Stimulated activated CD8-positive, alpha-beta memory T cell treated with anti-CD3 and anti-CD28 coated beads, Interleukin-2, amount 100 ng/mL, for 48 hours (primary cell): ENCODE measurements at places on chromosomes 2 and 18.
A peak's percentile ranks its signal among the peaks of the same experiment; 100 is the strongest.

DNA sequence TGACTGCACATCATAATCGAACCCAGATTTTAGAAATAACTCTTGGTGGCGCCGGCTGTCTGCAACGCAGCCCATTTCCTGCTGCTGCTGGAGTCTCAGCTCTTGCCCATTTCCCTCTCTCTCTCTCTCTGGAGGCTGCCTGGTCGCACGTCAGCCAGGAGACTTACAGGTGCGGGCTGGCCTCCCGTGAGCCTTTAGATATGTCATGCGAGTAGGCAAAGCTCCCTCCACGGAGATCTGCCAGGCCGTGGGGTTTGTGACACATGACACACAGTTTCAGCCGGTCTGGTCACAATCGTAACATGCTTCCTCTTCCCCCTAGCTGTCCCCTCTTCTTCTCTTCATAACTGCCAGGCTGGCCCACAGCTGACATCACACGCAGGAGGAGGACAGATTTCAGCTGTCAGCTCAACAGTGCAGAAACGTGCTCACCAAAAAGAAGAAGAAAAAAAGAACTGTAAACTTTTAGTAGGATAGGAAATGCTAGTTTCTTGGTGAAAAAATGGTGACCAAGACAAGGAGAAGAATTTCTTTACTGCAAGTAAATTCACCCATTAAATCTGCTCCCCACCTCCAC is 489.3 kb downstream of the ZNF516 start:
- DNase-seq = no peak

DNA sequence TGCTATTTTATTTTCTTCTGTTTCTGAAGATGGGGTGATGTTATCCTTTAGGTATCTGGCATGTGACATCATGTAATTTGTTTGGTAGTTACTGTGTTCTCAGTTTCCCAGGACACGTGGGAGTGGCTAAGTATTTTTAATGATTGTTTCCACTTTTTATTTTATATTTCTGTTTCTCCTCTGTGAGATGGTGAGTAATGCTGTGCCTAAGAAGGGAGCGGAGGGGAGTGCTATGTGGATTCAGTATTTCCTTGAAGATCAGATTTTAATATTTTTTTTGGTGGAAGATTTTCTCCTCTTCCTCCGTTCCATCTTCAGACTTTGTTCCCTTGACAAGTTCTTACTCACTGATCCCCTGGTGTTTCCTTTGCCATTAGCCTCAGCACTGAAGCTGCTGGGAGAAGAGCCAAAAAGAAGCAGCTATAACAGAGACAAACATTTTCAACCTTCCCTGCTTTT is 180.0 kb upstream of the MMADHC start:
- DNase-seq = no peak

GRCh38 chr2:54330162-54330925 is 74.3 kb upstream of the TSPYL6 start:
- DNase-seq = peak; percentile 82

GRCh38 chr18:66329716-66330115 is 274.2 kb downstream of the CDH19 start:
- no peak for DNase-seq

DNA sequence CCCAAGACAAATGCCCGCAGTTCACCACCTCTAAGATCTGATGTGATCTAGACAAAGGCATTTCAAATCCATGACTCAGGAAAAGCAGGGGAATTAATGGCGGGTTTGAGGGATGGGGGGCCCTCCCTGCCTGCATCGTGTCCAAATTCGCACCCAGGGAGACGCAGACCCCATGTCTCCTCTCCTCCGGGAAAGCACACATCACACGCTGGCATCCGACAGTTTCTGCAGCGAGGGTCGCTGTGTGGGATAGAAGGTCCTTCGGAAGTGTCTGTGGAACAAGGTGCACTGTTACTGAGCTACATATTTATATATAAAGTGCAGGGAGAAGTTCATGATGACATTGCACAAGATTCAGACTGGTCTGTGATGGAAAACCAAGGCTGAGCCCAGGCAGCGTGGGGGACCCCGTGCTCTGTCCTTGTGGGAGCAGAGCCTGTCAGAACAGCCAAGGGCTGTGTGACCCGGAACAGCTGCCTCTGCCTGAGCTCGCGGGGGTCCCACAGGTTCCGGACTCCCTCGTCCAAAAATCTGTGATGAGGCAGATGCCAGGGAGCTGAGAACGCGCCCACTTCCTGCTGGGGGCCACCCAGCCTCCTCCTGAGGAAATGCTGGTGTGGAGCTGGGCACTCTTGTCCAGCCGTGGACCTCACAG is 82.3 kb upstream of the CTDP1 start:
- no peak for DNase-seq

DNA sequence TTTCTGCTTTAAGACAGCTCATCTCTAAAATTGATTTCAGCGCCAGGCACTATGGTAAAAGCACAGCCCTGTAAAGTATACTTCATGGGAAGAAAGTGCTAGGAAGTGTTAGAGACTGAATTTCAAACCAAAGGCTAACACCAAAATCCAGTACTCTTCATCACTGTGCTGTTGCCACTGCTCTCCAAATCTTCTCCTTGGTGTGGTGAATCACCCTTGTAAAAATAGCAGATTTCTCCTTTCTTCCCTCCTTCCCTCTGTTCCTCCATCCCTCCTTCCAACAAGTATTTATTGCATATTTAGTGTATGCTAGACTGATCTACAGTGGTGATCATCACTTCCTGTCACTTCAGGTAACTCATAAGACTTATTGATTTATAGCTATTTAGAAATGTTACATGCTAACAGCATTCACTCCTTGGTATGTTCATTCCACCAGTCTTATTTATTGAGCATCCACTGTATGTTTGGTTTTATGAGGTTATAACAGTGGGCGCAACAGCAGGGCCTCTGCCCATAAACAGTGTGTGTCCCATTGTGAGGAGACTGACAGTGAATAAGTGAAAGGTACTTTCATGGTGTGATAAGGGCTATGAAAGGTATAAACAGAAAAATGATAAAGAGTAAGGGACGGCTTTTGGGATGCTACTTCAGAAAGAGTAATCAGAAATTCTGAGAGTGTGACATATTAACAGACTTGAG is 20.0 kb downstream of the KDM3A start:
- no peak for DNase-seq

DNA sequence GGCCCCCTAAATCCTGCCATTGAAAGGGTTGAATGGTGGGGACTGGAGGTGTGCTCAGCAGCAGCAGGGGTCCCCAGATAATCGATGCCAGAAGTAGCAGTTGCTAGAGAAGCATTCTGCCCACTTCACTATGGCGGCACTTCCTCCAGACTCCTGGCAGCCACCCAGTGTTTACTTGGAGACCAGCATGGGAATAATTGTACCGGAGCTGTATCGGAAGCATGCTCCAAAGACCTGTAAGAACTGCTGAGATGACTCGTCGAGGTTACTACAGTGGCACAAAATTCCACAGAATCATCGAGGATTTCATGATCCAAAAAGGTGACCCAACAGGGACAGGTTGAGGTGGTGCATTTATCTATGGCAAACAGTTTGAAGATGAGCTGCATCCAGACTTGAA is 11.0 kb upstream of the GAREM2 start:
- DNase-seq = no peak

DNA sequence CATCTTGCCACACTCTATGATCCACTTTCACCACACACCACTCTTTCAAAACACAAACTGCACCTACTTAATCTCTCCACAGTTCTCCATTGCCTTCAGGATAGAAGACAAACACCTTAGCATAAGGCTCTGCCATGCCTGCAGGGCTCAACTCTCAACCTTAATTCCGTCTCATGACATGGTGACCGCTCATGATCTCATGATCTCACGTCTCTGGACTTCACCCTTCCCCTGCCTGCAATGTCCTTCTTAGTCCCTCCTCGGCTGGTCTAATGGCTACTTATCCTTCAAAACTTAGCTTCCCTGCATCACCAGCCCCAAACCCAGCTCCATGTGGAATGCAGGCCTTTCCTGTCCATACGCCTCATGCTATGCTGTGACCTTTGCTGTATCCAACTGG is 85.3 kb downstream of the ACVR1 start:
- DNase-seq = no peak

DNA sequence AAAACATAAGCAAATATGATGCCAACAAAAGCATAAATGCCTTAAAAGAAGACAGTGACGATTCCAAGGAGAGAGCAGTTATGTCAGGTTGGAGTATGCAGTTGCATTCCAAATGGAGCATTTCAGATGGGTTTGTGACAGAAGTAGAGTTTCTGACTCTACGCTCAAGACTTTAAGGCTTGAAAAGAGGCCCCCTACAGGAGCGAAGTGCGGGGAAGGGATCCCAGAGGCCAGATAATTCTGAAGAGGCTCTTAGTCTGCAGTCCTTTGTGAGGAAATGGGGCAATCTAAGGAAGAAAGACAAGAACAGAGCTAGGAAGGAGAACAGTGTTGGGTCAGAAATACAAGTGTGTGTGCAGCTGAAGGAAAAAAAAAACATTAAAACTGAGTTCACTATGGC is 95.5 kb downstream of the ZNF521 start:
- no peak for DNase-seq

GRCh38 chr2:41937464-41937906 is 110.3 kb upstream of the PKDCC start:
- no peak for DNase-seq

GRCh38 chr2:128325611-128326181 is 7.0 kb upstream of the HS6ST1 start:
- no peak for DNase-seq

DNA sequence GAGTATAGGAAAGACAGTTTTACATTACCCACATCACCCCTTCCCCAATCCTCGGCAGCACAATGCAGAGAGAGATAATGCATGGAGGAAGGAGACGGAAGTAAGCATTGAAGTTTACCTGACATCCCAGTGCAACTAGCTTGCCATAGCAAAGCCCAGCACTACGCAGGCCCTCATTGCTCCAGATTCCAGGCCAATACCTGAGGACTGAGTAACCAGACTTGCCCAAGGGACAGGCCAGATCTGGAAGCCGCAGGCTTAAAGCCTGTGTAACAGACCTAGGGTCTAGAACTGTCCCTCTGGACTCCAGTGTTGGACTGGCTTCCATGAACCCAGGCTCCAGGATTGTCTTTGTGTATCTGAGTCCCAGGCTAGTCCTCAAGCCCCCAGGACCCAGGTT is 17.6 kb downstream of the SERPINB4 start:
- DNase-seq = no peak

DNA sequence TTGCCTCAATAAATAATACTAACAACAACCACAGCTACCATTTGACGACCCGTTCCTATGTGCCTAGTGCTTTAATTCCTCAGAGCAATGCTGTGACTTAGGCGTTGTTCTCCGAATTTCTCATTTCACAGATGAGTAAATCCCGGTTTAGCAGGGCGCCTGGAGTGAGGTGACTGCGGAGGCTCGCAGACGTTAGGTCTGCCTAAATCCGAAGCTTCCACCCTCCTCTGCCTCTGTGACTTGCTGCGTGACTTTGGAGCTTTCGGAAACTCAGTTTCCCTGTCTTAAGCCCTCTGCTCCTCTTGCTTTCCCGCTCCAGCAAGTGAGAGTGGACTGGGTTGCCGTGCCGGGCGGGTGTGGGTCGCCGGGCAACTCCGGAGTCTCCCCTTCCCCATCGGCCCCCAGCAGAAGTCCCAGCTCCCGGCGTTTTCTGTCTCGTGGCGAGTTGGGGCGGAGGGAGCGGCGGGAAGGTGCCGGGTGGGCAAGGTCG is 711 bp upstream of the ATOH8 start:
- no peak for DNase-seq

DNA sequence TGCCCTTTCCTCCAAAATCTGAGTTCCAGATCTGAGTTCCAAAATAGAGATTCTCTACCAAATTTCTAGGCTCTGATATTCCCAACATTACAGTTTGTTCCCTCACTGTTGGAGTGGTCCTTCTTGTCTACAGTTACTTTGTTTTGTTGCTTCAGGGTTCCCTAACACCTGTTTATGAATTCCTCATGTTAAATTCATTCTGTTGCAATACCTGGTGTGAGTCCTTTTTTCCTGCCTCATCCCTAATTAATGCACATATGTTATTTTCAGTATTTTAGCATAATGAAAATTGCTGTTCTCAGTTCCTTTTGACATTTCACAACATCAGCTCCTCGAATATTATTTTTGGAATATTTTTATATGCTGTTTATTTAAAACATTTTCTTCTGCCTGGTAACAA is 16.2 kb downstream of the SERPINB13 start:
- no peak for DNase-seq

DNA sequence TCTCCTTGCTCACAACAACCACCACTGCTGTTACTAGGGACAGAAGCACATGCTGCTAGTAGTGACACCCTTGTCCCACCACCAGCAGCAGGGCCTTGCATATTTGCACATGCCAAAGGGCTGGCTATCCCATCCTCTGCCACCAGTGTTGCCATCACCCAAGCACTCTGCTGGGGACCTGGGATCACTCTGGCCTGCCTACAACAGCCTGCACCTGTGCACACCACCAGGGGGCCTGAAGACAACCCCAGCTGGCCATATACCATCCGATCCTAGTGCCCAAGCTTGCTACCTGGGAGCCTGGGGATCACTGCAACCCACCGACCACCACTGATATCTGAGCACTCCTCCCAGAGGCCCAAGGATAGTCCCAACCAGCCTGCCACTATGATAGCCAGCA is 99.9 kb upstream of the FANCL start:
- DNase-seq = no peak

DNA sequence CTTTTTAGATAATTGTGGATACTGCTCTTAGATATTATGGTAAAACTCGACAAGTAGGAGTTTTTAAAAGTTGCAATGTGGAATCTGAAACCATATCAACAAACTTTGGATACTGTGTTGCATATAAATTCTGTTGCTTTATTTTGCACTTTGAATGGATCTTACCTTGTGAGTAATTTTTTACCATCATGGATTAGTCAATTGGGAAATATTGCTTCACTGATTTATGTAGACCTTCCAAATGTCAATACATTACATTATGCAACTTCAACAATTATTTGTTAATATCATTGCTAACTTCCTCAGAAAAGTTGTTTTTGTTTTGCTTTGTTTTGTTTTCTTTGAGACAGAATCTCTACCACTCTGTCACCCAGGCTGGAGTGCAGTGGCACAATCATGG is 102.0 kb upstream of the SLC38A11 start:
- DNase-seq = no peak

DNA sequence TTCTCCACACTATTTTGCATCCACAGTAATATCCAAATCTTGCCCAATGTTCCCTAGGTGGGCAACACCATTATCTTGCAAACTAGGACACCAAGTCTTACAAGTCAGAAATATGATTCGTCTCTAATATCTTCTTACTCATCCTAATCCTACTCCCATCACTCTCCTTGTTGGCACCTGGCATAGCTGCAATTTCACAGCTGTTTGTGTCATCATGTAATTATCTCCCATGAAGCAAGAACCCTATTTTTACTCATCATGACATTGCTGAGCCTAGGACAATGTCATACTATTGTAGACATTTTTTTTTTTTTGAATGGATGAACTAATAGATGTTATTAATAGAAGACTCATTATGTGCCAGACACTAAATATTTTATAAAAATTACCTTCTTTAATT is 91.3 kb upstream of the CCDC141 start:
- DNase-seq = no peak
